Astrocyte (in vitro differentiated cells and primary cell): ENCODE measurements at places on chromosomes 4 and X. TPM values are rescaled to one million over a fixed set of nuclear protein-coding genes. Genes with fewer than 3 reads are reported as not detected.

- no peak for DNase-seq
Measured at GRCh38 chrX:95218976-95219375, 1465.7 kb upstream of the DIAPH2 start.

- no peak for DNase-seq
Measured at GRCh38 chrX:50671661-50672060, 142.3 kb downstream of the SHROOM4 start.

GRCh38 chr4:52946855-52947254 is 84.7 kb downstream of the RASL11B start:
- no peak for DNase-seq

DNA sequence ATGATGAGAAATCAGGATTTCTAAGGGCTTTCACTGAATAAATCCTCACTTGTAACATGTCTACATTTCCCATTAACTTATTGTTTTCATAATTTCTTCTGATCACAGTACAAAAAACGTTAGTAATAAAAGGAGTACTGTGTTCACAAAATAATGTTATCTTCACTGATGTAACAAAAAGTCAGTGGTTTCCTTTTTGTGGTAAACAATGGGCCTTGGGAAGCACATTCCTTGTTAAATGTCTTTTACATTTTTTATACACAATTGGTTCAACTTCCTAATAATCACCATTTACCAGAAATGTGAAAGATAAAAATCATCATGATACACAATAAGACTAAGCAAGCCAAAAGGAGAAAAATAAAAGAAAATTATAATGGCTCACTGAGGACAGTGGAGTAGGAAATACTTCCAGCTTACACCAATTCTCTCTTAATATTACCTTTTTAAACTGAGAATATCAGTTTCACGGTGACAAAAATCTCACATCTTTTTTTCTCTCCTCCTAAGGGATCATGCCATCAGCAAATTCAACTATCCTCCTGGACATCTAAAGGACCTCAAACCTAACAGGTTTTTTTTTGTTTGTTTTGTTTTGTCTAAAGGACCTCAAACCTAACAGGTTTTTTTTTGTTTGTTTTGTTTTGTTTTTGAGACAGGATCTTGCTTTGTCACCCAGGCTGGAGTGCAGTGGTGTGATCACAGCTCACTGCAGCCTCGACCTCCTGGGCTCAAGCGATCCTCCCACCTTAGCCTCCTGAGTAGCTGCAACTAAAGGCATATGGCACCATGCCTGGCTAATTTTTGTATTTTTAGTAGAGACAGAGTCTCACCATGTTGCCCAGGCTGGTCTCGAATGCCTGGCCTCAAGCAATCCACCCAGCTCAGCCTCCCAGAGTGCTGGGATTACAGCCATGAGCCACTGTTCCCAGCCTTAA is 57.3 kb downstream of the FRYL start:
- DNase-seq, result peak; percentile 72

- peak; percentile 24 for DNase-seq
Measured at GRCh38 chr4:109419679-109420078, 13.9 kb upstream of the SEC24B start.

Gene TCEAL2
- total RNA-seq, result 1.0 and 1.8 TPM in 2 replicates

Gene AFM
- total RNA-seq, result not detected in 2 replicates

Gene TEX13B
- total RNA-seq, result not detected in 2 replicates
